Daoy (cell line): ENCODE measurements at places on chromosomes 6 and 20. TPM values are rescaled to one million over a fixed set of nuclear protein-coding genes. Genes with fewer than 3 reads are reported as not detected.

POU5F1 gene
- total RNA-seq, result 5.6 and 12.2 TPM in 2 replicates

SPATS1 gene
- total RNA-seq, result not detected in 2 replicates

RNF39 gene
- total RNA-seq, result 0.57 TPM in 1 of 2 replicates, not detected in the other

MYLK4 gene
- total RNA-seq, result 0.34 and 0.39 TPM in 2 replicates

CRIP3 gene
- 0.34 TPM in 1 of 2 replicates, not detected in the other for total RNA-seq

TREML2 gene
- total RNA-seq, result not detected in 2 replicates

SPEF1 gene
- 0.51 TPM in 1 of 2 replicates, not detected in the other for total RNA-seq

ABHD16B gene
- total RNA-seq, result not detected in 2 replicates

PDYN gene
- total RNA-seq, result not detected in 2 replicates

GPLD1 gene
- 0.33 and 2.5 TPM in 2 replicates for total RNA-seq

DPPA5 gene
- not detected in 2 replicates for total RNA-seq

PAK5 gene
- total RNA-seq, result 0.46 TPM in 1 of 2 replicates, not detected in the other

HDGFL1 gene
- not detected in 2 replicates for total RNA-seq

EPHA7 gene
- 0.06 and 0.09 TPM in 2 replicates for total RNA-seq

SNAI1 gene
- 1.3 and 1.7 TPM in 2 replicates for total RNA-seq
